ENCODE measurements at places on chromosomes 11 and 22.

DNA sequence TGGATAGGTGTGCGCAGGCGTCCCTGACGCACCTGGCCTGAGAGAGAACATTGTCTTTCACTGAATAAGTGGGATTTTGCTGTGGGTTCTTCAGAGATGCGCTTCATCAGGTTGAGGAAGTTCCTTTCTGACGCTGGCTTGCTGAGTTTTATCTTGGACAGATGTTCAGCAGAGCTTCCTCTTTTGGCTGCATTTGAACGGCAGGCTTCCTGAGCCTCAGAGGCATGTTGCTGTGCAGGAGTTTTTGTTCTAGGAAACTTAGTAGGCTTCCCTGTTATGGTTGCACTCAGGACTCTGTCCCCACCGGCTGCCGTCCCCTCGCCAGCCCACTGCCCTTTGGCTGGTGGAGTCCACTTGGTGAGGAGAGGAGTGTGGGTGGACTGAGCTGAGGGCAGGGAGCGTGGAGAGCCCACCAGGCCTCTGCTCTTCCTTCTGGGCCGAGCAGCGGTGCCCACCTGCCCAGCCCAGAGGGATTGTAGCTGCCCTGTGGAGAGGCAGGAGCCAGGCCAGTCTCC lies 17.2 kb downstream of the FRMD8 start:
- no peak for DNase-seq

GRCh38 chr11:108663154-108663877 lies 1.6 kb upstream of the DDX10 start:
- no peak for DNase-seq

- DNase-seq: no peak
Observed at GRCh38 chr11:45176996-45177395, 30.6 kb downstream of the PRDM11 start.

- DNase-seq: no peak
Observed at GRCh38 chr22:28939932-28940331, 56.6 kb downstream of the ZNRF3 start.

GRCh38 chr22:46090631-46091201 lies 59.6 kb upstream of the PPARA start:
- DNase-seq: no peak

DNA sequence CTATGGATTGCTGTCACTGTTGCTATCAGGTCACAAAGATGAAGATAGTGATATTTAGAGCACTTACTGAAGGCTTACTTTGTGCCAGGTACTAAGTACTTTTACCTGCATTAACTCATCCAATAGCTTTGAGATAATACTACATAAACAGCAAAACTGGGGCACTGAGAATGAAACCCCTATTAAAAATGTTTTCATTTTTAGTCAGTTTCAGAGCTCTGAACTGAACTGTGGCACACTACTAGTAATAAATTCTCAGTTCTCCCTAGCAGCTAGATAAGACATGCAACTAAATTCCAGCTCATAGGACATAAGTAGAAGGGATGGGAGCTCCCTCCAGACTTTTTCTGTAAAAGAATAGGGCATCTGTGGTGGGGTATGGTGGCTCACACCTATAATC lies 24.0 kb downstream of the ARFGAP3 start:
- DNase-seq: no peak

- no peak for DNase-seq
Observed at GRCh38 chr11:124887667-124888013, 10.0 kb downstream of the ROBO4 start.

GRCh38 chr11:35030716-35031213 lies 108.2 kb upstream of the CD44 start:
- peak; percentile 99 for DNase-seq

DNA sequence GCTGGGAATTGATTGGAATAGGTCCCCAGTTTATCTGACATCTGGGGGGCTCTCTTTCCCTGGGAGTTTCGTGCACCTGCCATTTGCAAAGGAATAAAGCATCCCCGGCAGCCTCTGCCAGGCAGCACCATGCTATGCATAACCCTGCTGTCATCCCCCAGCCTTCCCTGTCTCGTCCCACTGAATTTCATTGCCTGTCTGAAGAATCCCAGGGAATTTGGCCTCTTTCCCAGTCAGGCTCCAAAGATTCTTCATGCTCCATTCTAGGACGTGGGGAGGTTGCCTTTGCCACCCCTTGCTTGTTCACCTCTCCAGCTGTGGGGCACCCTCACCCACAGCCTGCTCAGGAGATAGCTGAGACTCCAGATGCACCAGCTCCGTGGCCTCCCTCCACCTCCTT lies 195.1 kb upstream of the TBCEL start:
- no peak for DNase-seq

- DNase-seq: peak; percentile 51
Observed at GRCh38 chr22:30890686-30891442, 77.7 kb downstream of the MORC2 start.

DNA sequence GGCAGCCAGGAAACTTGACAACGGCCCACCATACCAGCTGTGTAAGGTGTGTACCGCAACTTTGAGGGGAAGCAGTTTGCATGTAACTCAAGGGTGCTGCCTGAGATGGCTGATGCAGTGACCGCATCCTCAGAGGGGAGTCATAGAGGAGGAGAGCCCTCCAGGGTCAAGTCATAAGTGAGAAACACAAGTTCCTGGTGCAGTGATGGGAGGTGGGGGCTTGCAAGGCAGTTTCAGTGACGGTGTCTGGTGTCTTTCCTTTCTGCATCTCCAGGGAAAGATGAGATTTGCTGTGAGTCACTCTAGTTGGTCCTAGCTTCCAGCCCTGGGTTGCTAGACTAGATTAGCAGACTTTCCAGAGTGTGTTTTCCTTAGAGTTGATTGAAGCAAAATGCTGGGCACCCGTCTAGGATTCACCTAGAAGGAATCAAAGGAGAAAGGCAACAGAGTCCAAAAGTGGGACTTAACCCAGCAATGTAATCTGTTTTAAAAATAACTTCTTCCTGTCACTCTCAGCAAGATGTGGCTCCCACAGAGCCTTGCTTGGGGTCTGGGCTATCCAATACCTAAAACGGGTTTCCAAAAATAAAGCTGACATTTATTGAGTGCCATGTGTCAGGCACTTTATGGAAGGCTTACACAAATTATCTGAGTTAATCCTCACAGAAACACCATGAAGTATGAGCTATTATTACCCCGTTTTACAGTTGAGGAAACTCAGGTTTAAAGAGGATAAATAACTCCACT lies 265.4 kb upstream of the PLET1 start:
- DNase-seq: no peak

DNA sequence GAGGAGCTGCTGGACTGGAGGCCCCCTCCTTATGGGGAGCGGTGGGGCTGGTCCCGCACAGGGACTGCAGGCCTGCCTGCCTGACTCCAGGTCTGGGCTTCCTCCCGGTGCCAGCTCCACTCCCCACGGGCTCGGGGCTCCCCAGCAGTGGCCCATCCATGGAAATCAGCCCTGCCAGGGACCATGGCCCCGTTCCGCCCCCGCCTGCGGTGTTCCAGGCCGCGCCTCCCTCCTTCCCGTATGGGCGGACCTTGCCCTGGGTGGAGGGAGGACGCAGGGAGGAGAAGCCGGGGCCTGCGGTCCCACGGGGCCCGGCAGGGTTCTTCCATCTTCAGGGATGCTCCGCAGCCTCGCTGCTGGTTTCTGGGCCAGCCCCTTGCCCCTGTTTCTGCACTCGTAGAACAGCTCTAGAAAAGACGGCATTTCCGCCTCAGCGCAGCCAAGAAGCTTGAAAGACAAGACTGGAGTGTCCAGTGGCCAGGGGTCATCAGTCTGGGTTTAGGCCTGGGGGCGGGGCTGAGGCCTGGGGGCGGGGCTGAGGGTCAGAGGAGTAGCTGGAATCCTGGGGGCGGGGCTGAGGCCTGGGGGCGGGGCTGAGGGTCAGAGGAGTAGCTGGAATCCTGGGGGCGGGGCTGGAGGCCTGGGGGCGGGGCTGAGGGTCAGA lies 1330.6 kb downstream of the BRD1 start:
- DNase-seq: no peak

DNA sequence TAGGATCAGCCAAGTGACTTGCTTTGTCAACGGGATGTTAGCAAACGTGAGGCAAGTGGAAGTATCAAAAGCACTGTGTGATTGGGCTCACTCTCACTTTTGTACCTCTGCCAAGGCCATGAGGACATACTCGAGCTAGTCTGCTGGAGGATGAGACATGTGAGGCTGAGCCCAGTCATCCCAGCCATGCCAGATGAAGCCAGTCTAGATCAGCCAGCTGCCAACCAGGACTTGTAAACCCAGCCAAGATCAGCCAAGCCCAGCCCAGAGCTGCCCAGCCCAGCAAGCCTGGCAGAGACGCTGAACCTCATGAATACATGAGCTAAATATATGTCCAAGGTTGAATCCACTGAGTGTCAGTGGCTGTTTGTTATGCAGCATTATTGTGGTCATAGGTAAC lies 369.7 kb downstream of the MN1 start:
- no peak for DNase-seq

GRCh38 chr22:32707971-32708370 lies 93.5 kb upstream of the TIMP3 start:
- DNase-seq: peak; percentile 65

DNA sequence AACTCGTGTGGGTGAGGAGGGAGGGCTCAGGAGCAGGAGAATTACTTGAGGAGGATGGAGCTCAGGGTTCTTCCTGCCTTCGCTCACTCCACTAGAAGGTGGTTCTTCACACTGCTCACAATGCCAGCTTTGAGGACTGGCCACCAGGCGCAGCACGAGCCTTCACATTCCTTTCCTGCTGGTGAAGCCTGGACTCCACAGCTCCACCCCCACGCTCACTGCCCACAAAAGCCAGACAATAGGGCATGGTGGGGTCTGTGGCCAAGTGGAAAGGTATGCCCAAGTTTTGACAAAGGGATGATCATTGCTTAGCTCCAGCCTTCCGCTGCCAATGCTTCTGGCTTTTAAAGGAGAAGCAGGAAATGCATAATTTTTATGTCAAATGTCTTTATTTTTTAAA lies 58.0 kb upstream of the FADD start:
- no peak for DNase-seq

GRCh38 chr11:65183201-65183891 lies 1.6 kb downstream of the CAPN1 start:
- no peak for DNase-seq

GRCh38 chr22:30002861-30003486 lies 77.3 kb upstream of the HORMAD2 start:
- DNase-seq: no peak

DNA sequence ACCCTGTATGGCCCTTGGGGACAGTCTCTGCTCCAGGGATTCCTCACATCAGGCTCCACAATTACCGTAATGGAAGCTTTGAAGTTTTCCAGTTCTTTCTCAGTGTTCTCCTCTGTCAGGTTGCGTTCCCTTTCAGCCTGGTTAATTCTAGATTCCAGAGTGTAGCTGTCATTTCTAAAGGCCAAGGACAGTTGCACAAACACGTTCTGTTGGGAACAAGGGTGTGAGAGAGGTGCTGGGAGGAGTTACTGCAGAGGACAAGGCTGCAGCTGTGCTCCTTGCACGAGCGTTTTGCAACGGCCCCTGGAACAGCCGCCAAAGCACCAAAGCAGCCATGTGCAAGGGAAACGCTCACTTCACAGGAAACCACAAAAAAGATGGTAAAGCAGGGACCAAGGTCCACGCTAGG lies 35.9 kb upstream of the LYVE1 start:
- no peak for DNase-seq

DNA sequence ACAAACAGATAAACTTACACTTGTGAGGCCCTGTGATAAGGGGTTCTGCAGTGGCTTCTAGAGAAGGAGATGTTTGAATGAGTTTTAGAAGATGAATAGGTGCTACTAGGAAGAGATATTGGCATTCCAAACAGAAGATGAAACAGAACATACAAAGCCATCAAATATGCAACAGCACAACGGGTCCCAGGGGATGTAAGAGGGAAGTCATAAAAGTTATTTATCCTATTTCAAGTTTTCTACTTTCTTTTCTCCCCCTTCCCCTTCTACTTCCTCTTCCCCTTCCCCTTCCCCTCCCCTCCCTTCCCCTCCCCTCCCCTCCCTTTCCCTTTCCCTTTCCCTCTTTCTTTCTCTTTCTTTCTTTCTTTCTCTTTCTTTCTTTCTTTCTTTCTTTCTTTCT lies 94.9 kb upstream of the CADM1 start:
- DNase-seq: no peak

- no peak for DNase-seq
Observed at GRCh38 chr11:105490333-105490732, 119.5 kb upstream of the GRIA4 start.

GRCh38 chr11:19822531-19822930 lies 109.9 kb downstream of the NAV2 start:
- no peak for DNase-seq

DNA sequence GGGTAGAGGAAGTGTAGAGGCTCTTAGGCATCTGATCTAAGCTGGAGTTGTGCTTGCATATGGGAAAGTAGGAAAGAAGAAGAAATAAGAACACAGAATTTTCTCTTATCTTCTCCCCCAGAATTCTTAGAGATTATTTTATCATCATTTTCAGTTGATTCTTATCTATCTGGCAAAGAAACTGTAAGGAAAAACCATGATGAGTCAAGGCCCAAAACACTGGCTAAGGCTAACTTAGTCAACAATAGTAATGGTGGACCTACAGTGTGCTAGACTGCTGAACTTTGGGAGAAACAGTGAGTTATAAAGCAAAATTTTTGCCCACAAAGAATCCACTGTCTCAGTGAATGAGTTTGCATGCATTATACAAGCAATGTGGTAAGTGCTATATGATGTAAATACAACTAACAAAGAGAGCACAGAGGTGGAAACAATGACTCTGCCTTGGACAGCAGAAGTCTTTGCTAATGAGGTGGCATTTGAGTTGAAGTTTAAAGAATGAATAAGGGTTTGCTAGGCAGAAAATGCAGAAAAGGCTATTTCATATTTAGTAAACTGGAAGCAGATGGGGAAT lies 344.5 kb upstream of the PLET1 start:
- peak; percentile 23 for DNase-seq

DNA sequence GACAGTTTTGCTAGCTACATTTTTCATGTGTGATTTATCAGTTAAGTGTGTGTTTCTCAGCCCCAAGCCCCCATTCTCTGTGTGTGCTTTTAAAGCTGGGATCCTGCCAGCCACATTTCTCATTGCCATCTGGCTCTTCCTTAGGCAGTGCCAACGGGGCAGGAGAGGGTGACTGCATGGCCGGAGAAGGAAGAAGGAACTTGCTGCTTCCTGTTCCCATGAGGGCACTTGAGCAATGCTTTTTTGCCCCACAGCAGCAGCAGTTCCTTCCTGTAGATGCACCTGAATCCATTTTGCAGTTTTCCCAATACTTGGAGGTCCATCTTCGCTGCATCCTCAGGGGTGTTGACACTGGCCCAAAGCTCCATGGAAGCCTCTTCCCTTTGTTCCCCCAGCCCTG lies 37.5 kb downstream of the TNRC6B start:
- DNase-seq: peak; percentile 4

- DNase-seq: peak; percentile 46
Observed at GRCh38 chr11:114678125-114679036, at the start of gene NXPE2. Gene NXPE2, plus strand, starts transcription at chr11:114678527. Its CDS starts 49 bp downstream, at chr11:114678576.

DNA sequence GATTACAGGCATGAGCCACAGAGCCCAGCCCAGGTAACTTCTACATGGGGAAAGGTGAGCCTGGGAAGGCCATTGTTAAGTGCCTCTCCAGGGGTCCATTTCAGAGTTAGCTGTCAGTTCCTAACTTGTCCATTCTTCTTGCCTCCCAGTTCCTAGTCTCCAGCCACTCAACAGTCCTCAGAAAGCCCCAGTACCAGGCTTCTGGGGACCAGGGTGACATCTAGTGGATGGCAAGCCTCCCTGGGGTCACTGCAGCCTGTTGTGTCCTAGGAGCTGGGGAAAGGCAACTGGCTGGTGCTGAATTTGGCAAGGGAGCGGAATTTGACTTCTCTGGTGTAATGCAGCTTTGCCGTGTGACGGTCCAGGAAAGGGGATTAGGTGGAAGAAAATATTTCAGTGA lies 2.1 kb downstream of the LGALS12 start:
- peak; percentile 30 for DNase-seq

GRCh38 chr11:55726715-55727324 lies 46.4 kb upstream of the OR5D13 start:
- DNase-seq: no peak
